ENCODE measurements at places on chromosomes 5 and 9. TPM values are rescaled to one million over a fixed set of nuclear protein-coding genes. Genes with fewer than 3 reads are reported as not detected.

The INSL6 gene
- not detected for total RNA-seq

DNA sequence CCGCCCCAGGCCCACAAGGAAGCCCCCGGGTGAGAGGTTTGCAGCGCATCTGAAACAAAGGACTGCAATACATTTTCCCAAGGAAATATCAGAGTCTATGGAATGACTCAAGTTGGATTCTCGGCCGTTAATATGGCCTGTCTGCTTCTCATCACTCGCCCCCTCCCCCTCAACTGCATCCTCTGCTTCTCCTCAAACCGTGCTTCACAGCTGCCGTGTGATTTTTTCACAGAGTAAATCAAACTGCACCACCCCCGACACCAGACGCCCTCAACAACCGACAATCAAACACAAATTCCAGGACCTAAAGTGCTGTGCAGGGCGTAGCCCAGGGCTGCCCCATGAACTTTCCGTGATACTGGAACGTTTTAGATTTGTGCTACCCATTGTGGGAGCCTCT, 176.9 kb downstream of the ROR2 start:
- no peak overlapping the region for H3K27ac ChIP-seq
- H3K4me1 ChIP-seq, result no peaks in the 10 kb centered on the region
- H3K4me3 ChIP-seq, result no peak overlapping the region
- no peaks in the 10 kb centered on the region for H3K36me3 ChIP-seq
- H3K27me3 ChIP-seq, result no peaks in the 10 kb centered on the region

DNA sequence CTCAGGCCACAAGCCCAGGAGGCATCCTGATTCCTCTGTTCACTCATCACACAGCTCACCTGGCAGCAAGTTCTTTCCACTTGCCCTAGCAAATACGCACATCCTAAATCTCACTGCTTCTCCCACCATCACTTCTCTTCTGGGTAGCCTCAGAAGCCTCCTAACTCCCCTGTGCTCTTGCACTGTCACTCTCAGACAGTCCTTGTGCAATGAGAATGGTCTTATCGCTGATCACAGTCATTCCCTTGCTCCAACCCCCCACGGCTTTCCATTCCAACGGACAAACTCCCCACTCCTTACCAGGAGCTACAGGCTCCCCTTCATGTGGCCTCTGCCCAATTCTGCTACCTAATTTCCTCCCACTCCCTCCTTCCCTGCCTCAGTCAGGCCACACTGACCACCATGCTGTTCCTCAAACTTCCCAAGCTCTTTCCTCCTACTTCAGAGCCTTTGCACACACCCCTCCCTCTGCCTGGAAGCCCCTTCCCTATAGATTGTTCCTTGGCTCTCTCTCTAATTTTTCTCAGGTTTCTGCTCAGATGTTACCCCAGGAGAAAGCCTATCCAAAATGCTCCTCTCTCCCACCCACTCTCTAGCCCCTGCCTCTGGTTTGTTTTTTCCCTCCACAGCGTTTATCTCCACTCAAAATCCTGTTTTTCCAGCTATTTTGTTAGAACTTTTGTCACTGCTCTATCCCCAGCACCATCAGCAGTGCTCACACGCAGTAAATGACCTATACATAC, 34.1 kb upstream of the TNFAIP8 start:
- H3K4me1 ChIP-seq, result peaks cover 92% of the 10 kb centered on the region
- no peaks in the 10 kb centered on the region for H3K36me3 ChIP-seq
- DNase-seq, result no peak
- H3K4me3 ChIP-seq, result peak overlapping the region; percentile 0
- H3K27me3 ChIP-seq, result no peaks in the 10 kb centered on the region
- peak overlapping the region; percentile 59 for H3K27ac ChIP-seq

DNA sequence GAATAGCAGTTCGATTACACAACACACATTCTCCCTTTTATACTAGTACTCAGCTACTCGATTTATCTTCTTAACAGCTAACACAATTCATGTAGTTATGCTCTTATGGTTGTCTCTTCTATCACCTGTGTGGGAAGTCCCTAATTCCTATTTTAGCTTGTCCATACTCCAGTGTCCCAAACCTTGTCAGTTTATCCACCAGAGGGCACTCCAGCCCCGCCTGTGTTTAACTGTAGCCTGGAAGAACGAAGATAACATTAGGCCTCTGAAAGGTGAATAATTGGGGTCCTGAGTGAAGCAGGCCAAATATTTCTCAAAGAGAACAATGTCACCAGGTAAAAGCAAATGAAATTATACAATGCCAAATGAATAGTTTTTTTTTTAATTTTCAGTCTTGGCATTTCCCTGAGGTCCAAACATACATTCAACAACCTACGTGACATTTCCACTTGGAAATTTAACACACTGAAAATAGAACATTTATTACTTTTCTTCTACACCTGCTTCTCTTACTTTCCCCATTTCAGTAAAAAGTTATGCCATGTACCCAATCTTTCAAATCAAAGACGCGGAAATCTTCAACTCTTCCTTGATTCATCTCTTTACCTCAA, 560.7 kb downstream of the HTR1A start:
- H3K27me3 ChIP-seq, result no peaks in the 10 kb centered on the region
- H3K27ac ChIP-seq, result no peak overlapping the region
- DNase-seq, result no peak
- H3K4me1 ChIP-seq, result no peaks in the 10 kb centered on the region
- H3K36me3 ChIP-seq, result no peaks in the 10 kb centered on the region

GRCh38 chr5:140828362-140828737, 590 bp downstream of the PCDHA6 start:
- no peak for DNase-seq
- H3K27ac ChIP-seq, result no peak overlapping the region
- no peak overlapping the region for H3K4me3 ChIP-seq
- no peaks in the 10 kb centered on the region for H3K4me1 ChIP-seq
- peaks cover 3% of the 10 kb centered on the region for H3K27me3 ChIP-seq

- H3K4me3 ChIP-seq, result no peak overlapping the region
- no peak overlapping the region for H3K27ac ChIP-seq
Observed at GRCh38 chr9:116494815-116495634, 192.1 kb upstream of the TRIM32 start.

The SEMA4D gene
- total RNA-seq, result 410 TPM

DNA sequence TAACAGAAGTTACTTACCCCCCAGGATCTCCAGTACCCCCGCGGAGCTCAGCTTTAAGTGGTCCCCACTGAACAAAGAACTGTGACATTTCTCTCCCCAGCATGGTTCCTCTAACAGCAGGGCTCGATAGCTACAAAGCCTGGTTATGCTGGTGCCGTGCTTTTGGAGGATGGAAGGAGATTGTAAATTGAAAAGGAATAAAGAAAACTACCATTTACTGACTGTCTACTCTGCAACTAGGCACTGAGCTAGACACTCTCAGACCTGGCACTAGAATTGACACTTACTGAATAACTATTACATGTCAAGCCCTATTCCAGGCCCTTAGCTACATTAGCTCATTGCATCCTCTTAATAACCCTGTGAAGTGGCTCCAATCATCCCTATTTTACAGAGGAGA, 145.3 kb downstream of the TTLL11 start:
- H3K4me1 ChIP-seq, result no peaks in the 10 kb centered on the region
- no peaks in the 10 kb centered on the region for H3K27me3 ChIP-seq
- H3K4me3 ChIP-seq, result no peak overlapping the region
- DNase-seq, result no peak
- H3K36me3 ChIP-seq, result no peaks in the 10 kb centered on the region

The ACER2 gene
- 5.9 TPM for total RNA-seq

The PRDM9 gene
- total RNA-seq, result not detected

GRCh38 chr5:126503602-126504104, 80.4 kb downstream of the GRAMD2B start:
- H3K4me3 ChIP-seq, result no peak overlapping the region
- H3K27ac ChIP-seq, result no peak overlapping the region
- DNase-seq, result peak; percentile 31
- peaks cover 18% of the 10 kb centered on the region for H3K4me1 ChIP-seq
- H3K27me3 ChIP-seq, result no peaks in the 10 kb centered on the region
- no peaks in the 10 kb centered on the region for H3K36me3 ChIP-seq

- H3K36me3 ChIP-seq, result no peaks in the 10 kb centered on the region
- DNase-seq, result no peak
- H3K4me3 ChIP-seq, result no peak overlapping the region
- H3K4me1 ChIP-seq, result no peaks in the 10 kb centered on the region
Observed at GRCh38 chr5:34054400-34054729, 11.4 kb upstream of the C1QTNF3 start.

- H3K27ac ChIP-seq, result no peak overlapping the region
- H3K27me3 ChIP-seq, result no peaks in the 10 kb centered on the region
- no peaks in the 10 kb centered on the region for H3K4me1 ChIP-seq
- H3K4me3 ChIP-seq, result no peak overlapping the region
- H3K36me3 ChIP-seq, result no peaks in the 10 kb centered on the region
Observed at GRCh38 chr5:68680366-68680765, 413.4 kb upstream of the SLC30A5 start.

DNA sequence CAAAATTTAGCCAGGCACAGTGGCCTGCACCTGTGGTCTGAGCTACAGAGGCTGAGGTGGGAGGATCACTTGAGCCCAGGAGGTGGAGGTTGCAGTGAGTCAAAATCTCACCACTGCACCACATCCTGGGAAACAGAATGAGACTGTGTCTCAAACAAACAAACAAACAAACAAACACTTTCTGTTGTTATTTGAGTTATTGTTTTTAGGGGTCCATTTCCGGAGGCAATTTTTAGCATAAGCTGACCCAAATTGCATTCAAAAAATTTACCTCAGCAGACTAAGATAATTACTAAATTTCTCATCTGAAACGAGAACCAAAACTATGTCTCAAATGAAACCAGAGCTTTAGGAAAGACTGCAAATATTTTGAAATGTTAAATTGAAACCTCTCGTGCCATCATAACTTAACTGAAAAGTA, 1485.1 kb downstream of the EFNA5 start:
- H3K36me3 ChIP-seq, result no peaks in the 10 kb centered on the region
- DNase-seq, result no peak
- no peaks in the 10 kb centered on the region for H3K4me1 ChIP-seq
- no peaks in the 10 kb centered on the region for H3K27me3 ChIP-seq
- H3K4me3 ChIP-seq, result no peak overlapping the region

The SPATA9 gene
- total RNA-seq, result not detected

DNA sequence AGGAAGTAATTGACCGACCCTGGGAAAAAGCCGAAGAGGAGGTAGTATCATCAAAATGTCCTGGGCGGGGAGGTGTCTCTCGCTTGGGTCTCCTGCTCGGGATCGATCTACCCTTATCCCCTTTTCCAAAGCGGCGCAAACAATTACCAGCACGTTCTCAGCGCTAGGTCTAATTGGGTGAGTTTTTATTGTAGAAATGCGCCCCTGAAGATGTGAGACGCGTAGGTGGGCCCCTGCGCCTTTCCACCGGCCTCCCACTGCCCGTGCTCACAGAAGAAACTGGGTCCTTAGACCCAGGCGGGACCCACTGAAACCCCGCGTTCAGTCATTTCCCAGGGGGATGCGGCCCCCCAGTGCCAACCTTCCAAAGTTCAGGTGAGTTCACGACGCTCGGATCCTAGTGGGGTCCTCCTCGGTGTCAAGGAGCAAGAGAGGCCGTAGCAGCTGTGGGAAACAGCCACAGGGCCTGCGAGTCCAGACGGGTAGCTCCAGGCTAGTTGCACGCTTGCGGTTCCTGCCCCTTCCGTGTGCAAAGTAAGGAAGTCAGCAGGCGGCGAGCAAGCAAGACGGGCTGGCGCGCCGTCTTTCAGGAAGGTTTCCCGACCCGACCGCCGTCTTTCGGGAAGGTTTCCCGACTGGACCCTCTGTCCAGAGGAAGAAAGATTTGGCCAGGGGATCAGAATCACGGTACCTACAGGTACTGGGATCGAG, 1.5 kb downstream of the SMIM32 start:
- DNase-seq, result no peak
- no peak overlapping the region for H3K27ac ChIP-seq
- no peaks in the 10 kb centered on the region for H3K4me1 ChIP-seq
- H3K36me3 ChIP-seq, result no peaks in the 10 kb centered on the region
- no peak overlapping the region for H3K4me3 ChIP-seq
- H3K27me3 ChIP-seq, result no peaks in the 10 kb centered on the region

DNA sequence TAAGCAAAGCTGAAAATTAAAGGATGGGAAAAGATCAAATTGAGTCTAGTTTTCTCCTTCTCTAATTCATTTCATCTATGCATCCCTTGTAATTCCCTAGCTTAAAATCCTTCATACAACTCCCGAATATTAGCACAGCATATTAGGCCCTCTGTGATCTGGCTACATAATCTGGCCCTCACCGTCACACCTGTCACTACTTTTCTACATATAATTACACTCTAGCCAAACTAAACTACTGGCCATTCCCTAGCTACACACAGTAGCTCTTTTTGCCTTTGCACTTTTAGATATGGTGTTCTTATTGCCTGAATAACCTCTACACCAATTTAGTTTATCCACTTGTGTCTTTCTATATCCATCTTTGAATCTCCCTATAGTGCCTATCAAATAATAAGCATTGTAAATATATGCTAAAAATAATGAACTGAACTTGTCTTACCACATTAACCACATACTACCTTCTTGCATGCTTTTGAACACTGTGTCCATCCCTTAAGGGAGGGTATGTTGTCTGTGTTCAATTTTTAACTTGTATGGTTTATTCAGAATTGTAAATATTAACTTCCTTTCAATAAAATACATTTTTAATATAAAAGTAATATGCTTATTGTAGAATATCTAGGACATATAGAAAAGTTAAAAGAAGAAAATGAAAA, 15.9 kb downstream of the RANBP6 start:
- H3K4me1 ChIP-seq, result peaks cover 58% of the 10 kb centered on the region
- H3K4me3 ChIP-seq, result no peak overlapping the region
- H3K36me3 ChIP-seq, result peaks cover under 1% of the 10 kb centered on the region
- H3K27ac ChIP-seq, result no peak overlapping the region

GRCh38 chr9:35519692-35520363, 29.9 kb downstream of the RUSC2 start:
- no peak overlapping the region for H3K4me3 ChIP-seq
- no peak overlapping the region for H3K27ac ChIP-seq
- DNase-seq, result no peak
- H3K4me1 ChIP-seq, result no peaks in the 10 kb centered on the region
- no peaks in the 10 kb centered on the region for H3K27me3 ChIP-seq
- no peaks in the 10 kb centered on the region for H3K36me3 ChIP-seq

DNA sequence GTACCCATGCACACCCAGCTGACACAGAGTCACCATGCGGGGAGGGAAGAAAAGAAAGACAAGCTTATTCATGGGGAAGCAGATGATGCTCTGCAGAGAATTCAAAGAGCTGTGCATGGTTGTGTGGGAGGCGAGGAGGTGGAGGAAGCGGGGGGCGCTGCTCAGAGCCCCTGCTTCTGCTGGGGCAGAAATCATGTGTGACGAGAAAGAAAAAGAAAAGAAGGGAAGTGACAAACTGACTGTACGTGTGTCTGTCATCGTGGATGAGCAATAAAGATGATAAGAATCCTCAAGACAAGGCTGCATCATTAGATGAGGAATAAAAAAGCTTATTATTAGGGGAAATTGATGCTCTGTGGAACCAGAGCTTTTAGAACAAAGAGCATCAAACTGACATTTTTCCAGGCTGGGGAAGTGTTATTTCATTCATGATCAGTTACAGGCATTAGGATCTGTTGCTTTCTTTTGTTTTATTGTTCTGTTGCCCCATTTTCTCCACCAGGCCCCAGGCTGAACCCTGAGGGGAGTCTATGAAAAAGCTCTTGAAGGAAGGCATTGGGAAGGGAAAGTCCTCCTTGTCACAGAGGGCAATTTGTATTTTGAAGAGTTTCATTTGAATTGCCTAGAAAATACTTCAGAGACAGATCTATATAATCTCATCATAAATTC, 20.3 kb upstream of the SH3RF2 start:
- H3K27ac ChIP-seq, result no peak overlapping the region
- no peak overlapping the region for H3K4me3 ChIP-seq
- H3K4me1 ChIP-seq, result no peaks in the 10 kb centered on the region
- no peaks in the 10 kb centered on the region for H3K27me3 ChIP-seq
- DNase-seq, result no peak

GRCh38 chr9:112170968-112171367, 4.1 kb downstream of the SUSD1 start:
- H3K4me1 ChIP-seq, result peaks cover 50% of the 10 kb centered on the region
- H3K36me3 ChIP-seq, result no peaks in the 10 kb centered on the region
- H3K4me3 ChIP-seq, result no peak overlapping the region
- no peak for DNase-seq
- H3K27me3 ChIP-seq, result no peaks in the 10 kb centered on the region

The FKTN gene
- total RNA-seq, result 13.9 TPM

The MLANA gene
- total RNA-seq, result not detected

The LRRC19 gene
- total RNA-seq, result not detected

All from CD4-positive, alpha-beta memory T cell (primary cell).